ENCODE measurements at places on chromosomes 5 and 9. TPM values are rescaled to one million over a fixed set of nuclear protein-coding genes. Genes with fewer than 3 reads are reported as not detected.

EIF4E1B gene
- not detected for total RNA-seq

ENTREP1 gene
- total RNA-seq = 11.3 TPM

JAKMIP2 gene
- total RNA-seq = 0.81 TPM

SLC36A2 gene
- not detected for total RNA-seq

PCDHGC5 gene
- 2.2 TPM for total RNA-seq

FOXD1 gene
- 13.9 TPM for total RNA-seq

ACSL6 gene
- 1.7 TPM for total RNA-seq

BTF3 gene
- total RNA-seq = 539 TPM

ADRA1B gene
- total RNA-seq = 2.6 TPM
